Stimulated activated CD4-positive, alpha-beta T cell treated with anti-CD3 and anti-CD28 coated beads, Interleukin-2, amount 100 ng/mL, for 24 hours (primary cell): ENCODE measurements at places on chromosomes 13 and 19.

GRCh38 chr19:8611877-8612806 lies 1.6 kb upstream of the ADAMTS10 start:
- no peak for DNase-seq

DNA sequence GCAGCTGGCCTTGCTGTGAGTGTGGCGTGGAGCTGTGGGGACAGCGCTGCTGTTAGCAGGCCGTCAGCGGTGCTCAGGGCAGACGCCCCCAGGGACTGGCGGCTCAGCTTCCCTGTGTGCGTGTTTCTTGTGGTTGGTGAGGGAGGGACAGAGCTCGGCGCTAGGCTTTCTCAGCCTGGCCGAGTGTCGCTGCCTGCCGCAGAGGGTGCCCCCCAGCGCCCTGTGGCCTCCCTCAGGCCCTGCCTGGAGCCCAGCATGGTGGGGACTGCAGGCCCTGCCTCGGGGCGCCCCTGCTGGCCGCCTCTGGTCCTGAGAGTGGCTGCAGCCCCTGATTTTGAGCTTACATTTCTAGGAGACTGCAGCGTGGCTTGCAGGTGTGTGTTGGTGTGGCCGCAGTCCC lies 35.5 kb downstream of the DOT1L start:
- no peak for DNase-seq

DNA sequence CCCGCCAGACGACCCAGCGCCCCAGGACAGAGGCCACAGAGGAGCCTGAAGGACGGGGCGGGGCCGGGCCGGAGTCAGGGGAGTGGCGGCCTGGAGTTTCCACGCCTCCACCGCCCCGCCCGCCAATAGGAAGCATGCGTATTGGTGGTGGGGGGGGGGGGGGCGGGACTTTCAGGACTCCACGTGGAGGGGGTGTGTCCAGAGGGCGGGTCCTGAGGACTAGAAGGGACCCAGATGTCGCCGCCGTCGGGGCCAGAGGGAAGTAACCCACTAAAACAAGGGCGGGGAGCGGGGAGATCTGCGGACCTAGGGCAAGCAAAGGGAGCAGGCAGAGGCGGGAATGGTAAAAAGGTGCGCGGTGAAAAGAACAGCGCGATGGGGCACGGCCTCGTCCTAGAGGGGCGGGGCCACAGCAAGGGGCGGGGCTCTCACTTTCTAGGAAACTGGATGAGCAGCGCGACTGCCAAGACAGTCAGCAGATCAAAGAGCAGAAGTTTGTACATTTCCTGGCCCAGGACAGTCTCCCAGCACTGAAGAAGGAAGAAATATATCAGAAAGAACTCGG lies 2.8 kb upstream of the LENG1 start:
- peak; percentile 87 for DNase-seq

- DNase-seq = no peak
These were observed 15.2 kb upstream of the EFNB2 start for GRCh38 chr13:106550570-106551135.
